ENCODE measurements at places on chromosomes 7 and 10.

GRCh38 chr7:138695106-138695505, 6.1 kb downstream of the SVOPL start:
- DNase-seq: no peak

GRCh38 chr10:93865794-93866425, 27.9 kb upstream of the SLC35G1 start:
- DNase-seq: no peak

GRCh38 chr10:9605231-9605630, 1412.4 kb upstream of the CELF2 start:
- DNase-seq: no peak

DNA sequence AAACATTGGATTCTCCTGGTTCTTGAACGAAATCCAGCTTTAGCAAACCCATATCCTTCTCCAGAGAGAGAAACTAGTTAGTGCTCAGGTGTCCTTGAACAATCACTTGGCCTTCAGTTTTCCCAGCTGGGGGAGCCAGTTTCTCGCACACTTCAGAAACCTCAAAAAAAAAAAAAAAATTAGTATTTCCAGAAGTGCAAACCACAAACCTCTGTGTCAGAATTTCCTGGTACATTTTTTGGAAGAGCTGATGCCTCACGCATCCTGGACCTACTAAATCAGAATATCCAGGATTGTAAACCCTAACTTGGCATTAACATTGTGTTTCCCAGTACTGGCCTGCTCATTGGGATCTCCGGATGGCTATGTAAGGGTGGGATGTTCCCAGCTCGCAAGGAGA, 143.4 kb upstream of the EGR2 start:
- no peak for DNase-seq

GRCh38 chr7:51279391-51280023, 37.1 kb downstream of the COBL start:
- DNase-seq: no peak

- no peak for DNase-seq
Observed at GRCh38 chr7:100824499-100825214, 2.7 kb downstream of the EPHB4 start.

- no peak for DNase-seq
Observed at GRCh38 chr7:71488308-71488707, 356.4 kb downstream of the GALNT17 start.

DNA sequence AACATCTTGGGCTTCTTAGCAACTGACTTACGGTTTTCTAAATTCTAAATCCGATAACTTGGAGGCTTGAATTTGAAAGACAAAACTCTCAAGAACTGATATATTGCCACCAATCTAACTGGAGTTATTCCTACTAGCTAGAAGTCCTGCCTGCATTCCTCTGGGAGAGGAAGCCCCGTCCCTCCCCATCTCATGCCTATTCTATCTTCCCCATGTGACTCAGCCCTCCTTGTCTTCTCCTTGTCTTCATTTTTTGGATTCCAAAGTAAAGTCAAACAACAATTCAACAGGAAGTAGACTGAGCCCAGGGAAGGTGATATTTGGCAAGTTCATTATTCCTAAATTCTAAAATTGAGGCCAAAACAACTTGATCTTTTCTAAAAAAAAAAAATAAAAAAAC, 587.7 kb downstream of the KCNMA1 start:
- no peak for DNase-seq

DNA sequence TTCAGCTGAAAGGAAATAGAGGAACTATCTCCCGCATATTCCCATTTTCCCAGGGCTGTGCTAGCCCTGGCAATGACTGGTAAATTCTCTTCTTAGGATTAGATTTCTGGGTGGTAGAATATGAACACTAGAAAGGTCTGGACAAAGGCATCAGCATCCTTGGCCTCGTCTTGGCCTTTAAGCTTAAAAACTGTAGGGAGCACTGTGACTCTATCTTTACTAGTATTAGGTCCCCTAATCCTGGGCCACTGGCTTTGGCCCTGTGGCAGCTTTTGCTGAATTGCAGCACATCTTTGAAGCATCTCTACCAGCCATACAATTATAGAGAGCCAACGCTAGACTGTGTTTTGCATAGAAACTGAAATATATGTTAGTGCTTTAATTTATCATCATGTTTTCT, 41.5 kb upstream of the EBLN1 start:
- no peak for DNase-seq

DNA sequence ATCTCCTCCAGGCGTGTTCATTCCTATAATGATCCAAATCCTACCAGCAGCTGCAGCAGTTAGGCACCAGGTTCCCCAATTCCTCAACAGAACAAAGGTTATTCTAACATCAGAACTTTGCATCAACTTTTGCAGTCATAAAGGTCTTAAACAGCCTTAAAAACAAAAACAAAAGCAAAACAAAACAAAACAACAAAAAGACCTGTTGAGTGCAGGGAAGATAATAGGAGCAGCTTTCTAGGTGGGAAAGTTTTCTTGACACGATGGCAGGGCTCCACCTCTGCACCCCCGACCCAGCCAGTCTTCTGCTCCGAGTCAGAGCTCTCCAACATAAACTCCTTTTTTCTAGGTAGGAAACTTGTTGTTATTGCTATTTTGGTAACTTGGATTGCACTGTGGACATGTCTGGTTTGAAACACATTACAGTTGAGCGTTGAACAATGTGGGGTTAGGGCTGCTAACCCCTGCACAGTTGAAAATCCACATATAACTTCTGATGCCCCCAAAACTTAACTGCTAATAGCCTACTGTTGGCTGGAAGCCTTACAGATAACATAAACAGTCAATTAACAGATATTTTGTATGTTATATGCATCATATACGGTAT, 77.6 kb downstream of the MTPN start:
- DNase-seq: no peak

DNA sequence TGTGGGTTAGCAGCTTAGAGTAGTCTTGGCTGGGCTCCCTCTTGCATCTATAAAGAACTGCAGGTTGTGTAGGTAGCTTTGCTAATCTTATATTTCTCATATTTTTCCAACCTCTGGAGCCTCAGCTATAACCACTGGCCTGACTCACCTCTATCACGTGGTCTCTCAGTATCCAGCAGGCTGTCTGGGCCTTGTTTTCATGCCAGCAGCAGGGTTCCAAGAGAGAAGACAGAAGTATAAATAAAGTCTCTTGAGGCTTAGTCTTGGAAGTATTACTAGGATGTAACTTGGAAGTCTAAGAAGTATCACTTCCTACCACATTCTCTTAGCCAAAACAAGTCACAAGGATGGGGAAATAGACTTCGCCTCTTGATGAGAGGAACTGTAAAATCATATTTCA, 73.3 kb downstream of the WIPF3 start:
- no peak for DNase-seq

DNA sequence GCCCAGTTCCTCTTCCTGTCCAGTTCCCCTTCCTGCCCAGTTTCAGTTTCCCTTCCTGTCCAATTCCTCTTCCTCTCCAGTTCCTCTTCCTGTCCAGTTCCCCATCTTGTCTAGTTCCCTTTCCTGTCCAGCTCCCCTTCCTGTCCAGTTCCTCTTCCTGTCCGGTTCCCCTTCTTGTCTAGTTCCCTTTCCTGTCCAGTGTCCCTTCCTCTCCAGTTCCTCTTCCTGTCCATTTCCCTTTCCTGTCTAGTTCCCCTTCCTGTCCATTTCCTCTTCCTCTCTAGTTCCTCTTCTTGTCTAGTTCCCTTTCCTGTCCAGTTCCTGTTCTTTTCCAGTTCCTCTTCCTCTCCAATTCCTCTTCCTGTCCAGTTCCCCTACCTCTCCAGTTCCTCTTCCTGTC, 68.1 kb upstream of the ADCY1 start:
- no peak for DNase-seq

GRCh38 chr7:132183781-132184380, 392.4 kb downstream of the PLXNA4 start:
- DNase-seq: no peak

DNA sequence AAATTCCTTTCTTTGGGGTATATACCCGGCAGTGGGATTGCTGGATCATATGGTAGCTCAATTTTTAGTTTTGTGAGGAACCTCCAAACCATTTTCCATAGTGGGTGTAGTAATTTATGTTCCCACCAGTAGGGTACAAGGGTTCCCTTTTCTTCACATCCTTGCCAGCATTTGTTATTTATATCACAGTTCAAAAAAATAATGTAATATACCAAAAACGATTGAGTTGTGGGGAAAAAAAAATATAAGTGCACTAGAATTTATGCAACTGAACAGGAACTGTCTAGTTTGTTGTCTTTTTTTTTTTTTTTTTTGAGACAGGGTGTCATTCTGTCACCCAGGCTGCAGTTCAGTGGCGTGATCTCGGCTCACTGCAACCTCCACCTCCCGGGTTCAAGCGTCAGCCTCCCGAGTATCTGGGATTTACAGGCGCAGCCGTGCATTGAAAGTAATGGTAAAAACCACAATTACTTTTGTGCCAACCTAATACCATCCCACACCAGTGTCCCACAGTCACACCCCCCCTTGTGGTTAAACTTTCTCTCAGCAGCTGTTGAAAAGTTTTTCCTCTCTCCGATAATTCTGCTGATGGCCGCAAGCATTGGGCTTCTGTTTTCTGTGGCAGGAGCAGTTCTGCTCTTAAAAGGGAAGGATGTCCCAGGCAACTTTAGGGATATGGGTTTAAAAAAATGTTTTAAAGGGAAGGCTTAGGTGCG, 6.8 kb upstream of the LAT2 start:
- DNase-seq: no peak

- no peak for DNase-seq
Observed at GRCh38 chr10:56844978-56845529, 484.0 kb upstream of the ZWINT start.

DNA sequence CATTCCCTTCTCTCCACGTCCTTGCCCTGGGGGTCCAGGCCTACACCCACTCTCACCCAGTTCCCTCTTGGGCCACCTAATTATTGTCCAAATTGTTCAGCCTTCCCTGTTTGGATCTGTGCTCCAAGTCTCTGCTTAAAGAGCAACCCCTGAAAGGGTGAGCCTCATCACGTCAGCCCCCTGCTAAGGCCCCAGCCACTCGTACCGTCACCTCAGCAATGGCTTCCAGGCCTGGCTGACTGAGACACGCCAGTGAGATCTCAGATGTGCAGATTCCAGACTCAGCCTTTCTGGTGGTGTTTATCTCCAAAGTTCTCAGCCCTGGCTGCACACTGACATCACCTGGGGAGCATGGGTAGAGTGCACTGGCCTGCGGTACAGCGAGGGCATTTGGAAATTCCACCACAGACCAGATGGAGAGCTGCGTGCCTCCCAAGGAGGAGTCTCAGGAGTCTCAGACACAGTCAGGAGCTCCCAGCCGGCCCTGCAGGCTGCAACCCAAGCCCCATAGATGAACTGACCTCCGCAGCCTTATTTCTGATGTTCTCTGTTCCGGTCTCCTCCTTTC, 87.5 kb downstream of the PRKAG2 start:
- DNase-seq: no peak

DNA sequence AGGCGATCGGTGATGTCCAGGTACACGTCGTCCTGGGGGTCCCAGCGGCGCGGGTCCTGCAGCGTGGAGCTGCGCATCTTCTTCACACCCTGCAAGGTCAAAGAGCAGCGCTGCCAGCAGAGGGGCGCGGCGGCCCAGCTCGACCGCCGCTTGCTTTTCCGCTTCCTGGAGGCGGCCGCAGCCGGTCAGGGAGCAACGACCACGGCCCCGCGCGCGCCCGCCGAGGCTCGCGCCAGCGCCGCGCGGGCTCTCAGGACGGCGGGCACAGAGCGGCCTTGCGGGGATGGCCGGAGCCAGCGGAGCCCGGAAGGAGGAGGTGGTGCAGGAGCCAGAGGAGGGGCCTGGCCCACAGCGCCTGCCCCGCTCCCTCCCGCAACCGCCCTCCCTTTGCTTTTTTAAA, 76.4 kb upstream of the CDC14C start:
- DNase-seq: no peak

DNA sequence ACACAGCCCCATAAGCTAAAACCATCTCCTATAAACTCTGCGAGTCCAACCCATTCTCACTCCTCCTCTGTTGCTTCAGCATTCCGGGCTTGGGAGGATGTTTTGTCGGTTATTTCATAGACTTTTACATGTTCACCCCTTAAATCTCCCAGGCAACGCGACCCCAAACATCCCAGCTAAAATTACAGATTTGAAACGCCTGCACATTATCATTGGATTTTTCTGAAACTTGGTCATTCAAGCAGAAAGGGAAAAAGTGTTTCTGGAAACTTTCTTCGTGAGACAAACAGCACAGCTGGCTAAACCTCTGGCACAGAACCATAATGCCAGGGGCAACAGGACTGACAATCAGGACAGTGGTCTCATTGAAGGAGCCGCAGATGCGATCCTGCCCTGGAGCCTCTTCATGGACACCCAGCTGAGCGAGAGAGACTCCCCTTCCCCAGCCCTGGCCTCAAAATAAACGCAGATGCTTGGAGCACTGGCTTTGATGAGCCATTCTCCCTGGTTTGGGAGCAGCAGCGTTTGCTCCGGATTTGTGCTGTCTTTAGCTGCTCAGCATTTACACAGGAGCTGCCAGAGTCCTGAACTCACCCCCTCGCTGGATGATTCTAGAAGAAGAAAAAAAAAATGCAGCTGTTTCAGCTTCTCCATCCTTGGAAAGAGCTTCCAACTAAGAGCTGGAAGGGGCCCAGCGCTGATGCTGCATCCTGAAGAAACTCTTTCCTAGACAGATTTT, 30.1 kb downstream of the AFAP1L2 start:
- no peak for DNase-seq

DNA sequence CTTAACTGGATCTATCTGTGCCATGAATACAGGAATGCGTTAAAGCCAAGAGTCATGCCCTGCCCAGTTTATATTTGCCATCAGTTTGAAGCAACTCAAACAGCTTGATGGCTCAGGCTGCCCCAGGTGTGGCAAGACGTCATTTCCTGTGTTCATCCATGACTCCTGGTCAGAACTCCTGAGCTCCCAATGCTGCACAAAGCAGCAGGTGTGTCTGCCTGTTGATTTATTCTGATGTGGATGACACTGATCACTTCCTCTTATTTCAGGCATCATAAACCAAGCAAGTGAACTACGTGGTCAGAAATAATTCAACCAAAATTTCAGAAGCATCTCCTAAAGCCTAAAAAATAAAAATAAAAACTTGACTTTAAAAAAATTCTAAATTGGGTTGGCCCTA, 68.5 kb downstream of the EZH2 start:
- DNase-seq: no peak

GRCh38 chr7:86653919-86654659, 10.4 kb downstream of the GRM3 start:
- DNase-seq: no peak

DNA sequence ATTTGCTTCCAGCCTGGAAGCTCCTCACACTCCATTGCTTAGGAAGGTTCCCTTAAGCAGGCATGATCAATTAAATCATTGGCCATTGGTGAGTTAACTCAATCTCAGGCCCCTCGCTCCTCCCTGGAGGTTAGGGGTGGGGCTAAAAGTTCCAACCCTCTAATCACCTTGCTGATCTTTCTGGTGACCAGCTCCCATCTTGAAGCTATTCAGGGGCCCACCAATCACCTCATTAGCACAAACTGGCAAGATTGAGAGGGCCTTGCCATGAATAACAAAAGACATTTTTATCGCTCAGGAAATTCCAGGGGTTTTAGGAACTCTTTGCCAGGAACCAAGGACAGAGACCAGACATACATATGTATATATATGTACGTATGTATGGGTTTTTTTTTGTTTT, 58.4 kb downstream of the AGK start:
- DNase-seq: no peak
